ENCODE measurements at places on chromosomes 12 and 14. TPM values are rescaled to one million over a fixed set of nuclear protein-coding genes. Genes with fewer than 3 reads are reported as not detected.

Gene MLXIP
- total RNA-seq = 55.9 TPM

Gene IL26
- not detected for total RNA-seq

Gene FAM186B
- 0.65 TPM for total RNA-seq

Gene KCNC2
- total RNA-seq = not detected

DNA sequence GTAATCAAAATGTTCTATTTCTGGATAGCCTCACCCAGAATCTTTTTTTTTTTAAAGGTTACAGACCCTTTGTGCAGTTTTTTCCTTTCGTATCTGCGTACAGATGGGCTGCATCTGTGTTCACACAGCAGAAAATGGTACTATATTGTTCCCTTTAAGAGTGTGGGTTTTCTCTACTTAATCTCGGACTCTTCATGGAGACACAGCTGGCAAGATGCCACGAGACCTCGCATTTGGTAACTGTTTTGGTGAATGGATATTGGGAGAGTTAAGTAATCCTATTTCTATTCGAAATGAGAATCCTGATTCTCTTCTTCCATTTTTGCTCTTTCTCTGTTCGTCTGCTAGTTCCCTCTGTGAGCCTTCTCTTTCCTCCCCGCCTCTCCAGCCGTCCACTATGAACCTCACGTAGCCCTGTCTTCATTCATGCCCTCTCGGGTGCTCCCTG, 85.7 kb downstream of the SAMD4A start:
- H3K4me1 ChIP-seq = peaks cover 55% of the 10 kb centered on the region
- H3K27me3 ChIP-seq = no peaks in the 10 kb centered on the region
- H3K36me3 ChIP-seq = no peaks in the 10 kb centered on the region
- H3K4me3 ChIP-seq = peak overlapping the region; percentile 14
- peak overlapping the region; percentile 76 for H3K27ac ChIP-seq
- no peak for DNase-seq

DNA sequence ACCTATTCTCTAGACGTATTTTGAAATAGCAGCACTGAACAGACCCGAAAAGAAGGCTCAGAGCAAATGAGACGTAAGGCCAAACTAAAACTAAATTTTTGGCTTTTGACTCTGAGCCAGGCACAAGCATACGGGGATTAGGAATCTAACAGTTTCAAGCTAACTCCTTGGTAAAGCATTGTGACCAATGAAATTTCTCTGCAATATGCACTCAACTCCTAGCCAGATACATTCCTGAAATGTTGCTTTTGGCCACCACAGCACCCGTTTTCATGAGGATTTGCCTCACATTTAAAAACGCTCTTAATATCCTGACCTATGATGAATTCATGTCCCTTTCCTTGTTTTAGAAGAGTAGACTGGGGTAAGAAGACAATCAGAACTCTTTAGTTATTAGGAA, 53.1 kb upstream of the NPFF start:
- no peak overlapping the region for H3K4me3 ChIP-seq
- H3K27ac ChIP-seq = no peak overlapping the region
- no peak for DNase-seq
- no peaks in the 10 kb centered on the region for H3K27me3 ChIP-seq

- DNase-seq = no peak
- peaks cover 32% of the 10 kb centered on the region for H3K4me1 ChIP-seq
These were observed 4.7 kb downstream of the CCDC88C start for GRCh38 chr14:91412939-91413338.

GRCh38 chr14:96519970-96520369, 17.8 kb downstream of the PAPOLA start:
- H3K36me3 ChIP-seq = peaks cover 48% of the 10 kb centered on the region
- no peak overlapping the region for H3K27ac ChIP-seq
- DNase-seq = no peak
- H3K27me3 ChIP-seq = no peaks in the 10 kb centered on the region
- no peak overlapping the region for H3K4me3 ChIP-seq
- peaks cover 12% of the 10 kb centered on the region for H3K4me1 ChIP-seq
